Activated gamma-delta T cell treated with anti-CD3 and anti-CD28 coated beads, Interleukin-2, amount 50 U/mL, for 16 hours (primary cell): ENCODE measurements at places on chromosomes 1 and 21.

- no peak for DNase-seq
Observed at GRCh38 chr1:211944733-211945500, 90.4 kb downstream of the INTS7 start.

GRCh38 chr1:98929437-98929836, 75.2 kb downstream of the PLPPR5 start:
- DNase-seq: no peak

DNA sequence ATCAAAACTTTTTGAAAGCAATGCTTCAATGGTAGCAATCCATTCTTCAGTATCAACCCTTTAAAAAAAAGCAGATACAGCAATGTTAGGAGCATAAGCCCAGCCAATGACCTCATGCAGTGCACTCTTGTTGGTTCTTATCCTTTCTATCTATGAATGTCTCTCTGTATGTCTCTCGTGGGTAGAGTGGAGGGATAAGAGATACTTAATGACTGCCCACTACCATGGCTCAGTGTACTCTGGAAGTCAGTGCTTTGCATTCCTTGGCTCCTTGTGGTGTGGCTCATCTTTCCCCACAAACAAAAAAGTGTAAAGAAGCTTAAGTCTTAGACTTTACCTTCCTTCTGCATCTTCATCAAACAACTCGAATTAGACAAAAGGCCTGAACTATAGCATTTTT, 50.3 kb downstream of the PCSK9 start:
- no peak for DNase-seq

DNA sequence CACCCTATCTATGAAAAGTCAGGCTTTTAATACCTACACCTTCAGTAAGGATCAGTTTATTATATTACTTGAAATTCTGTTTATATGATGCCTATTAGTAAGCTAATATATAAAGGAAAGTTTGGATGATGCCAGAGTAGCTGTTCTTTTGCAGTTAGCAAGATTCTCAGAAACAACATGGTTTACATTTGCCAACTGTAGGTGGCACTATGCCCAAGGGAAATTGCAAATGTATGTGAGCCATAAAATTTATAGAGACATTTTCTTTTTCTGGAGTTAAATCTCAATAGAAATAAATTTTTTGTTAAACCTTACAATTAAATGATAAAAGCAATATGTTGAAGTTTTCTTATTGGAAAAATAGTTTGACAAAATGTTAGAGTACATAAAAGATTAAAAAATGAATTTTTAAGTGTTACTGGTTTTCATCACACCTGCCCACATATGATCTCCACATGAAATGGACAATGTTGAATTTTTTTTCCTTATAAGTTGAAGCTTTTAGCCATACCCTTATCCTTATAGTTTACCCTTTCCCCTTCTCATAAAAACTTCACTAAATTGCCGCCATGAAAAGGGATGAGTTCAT, 32.1 kb upstream of the EPHX4 start:
- peak; percentile 10 for DNase-seq

DNA sequence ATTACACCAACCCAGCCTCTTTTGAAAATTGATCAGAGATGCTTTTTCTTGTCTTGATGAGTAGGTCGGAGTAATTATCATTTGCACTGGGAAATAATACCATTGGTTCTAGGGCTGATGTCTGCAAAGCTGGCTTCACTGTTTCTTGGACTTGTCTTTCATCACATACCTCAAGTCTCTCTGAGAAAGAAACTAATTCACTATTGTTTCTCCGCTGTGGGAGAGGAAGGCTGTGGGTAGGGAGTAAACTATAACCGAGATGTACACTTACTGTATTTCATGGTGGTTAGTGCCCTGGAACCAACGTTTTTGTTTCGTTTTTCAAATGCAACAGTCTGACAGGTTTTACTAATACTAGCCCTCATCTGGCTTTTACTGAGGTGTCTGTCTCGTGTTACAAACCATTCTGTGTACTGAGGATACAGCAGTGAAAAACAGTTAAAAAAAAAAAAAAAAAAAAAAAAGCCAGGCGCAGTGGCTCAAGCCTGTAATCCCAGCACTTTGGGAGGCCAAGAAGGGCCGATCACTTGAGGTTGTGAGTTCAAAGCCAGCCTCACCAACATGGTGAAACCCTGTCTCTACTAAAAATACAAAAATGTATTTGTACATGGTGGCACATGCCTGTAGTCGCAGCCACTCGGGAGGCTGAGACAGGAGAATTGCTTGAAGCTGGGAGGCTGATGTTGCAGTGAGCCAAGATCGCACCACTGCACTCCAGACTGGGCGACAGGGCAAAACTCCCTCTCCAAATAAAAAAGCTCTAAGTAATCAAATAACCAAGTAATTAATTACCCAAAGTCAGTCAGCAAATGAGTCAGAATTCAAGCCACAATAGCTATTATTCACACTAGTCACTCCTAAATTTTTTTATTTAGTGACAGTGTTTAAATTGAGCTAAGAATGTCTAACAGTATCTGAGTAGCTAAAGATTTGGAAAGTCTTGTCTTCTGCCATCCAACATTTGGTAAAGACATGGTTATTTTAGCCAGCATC, 23.3 kb downstream of the TOMM20 start:
- DNase-seq: no peak

GRCh38 chr1:181216591-181216994, 128.1 kb downstream of the IER5 start:
- DNase-seq: no peak

- no peak for DNase-seq
Observed at GRCh38 chr21:35398346-35398982, 349.4 kb upstream of the RUNX1 start.

- no peak for DNase-seq
Observed at GRCh38 chr1:30040081-30041019, 683.0 kb downstream of the MATN1 start.

DNA sequence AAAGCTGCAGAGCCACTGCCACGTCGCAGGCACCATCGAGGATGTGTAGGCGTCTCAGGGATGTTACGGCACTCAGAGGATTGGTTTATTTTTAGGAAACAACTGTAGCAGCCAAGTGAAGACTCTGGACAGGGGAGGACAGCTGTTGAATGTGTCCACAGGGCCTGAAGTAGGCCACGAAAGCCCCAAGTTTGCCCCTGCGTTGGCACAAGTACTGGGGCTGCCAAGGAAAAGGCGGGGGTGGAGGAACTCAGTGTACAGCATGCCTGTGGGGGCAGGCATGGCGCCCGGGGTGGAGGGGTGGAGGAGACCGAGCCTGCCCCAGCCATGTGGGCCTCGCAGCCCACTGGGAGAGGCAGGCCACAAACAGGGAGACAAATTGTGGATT, 89.7 kb downstream of the ADARB1 start:
- DNase-seq: no peak

GRCh38 chr21:33434770-33435360, 31.7 kb downstream of the IFNGR2 start:
- no peak for DNase-seq

DNA sequence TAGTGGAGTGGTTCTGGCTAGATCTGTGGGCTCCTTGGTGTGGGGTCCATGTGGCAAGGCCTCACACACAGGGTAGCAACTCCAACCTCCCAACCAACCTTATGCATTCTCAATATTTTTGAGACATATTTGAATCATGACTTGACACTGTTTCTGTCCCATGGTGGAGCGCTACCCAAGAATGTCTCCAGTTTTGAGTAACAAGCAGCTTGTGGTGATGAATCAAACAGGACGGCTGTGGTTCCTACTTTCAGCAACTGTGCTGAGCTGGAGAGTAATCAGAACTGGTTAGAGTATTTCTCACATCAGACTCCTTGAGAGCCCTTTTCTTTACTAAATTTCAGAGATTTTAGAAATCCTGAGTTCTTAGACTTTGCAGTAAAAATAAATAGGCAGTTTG, 3.1 kb downstream of the LCE3D start:
- no peak for DNase-seq
